ENCODE measurements at places on chromosomes 2 and 18. TPM values are rescaled to one million over a fixed set of nuclear protein-coding genes. Genes with fewer than 3 reads are reported as not detected.

DNA sequence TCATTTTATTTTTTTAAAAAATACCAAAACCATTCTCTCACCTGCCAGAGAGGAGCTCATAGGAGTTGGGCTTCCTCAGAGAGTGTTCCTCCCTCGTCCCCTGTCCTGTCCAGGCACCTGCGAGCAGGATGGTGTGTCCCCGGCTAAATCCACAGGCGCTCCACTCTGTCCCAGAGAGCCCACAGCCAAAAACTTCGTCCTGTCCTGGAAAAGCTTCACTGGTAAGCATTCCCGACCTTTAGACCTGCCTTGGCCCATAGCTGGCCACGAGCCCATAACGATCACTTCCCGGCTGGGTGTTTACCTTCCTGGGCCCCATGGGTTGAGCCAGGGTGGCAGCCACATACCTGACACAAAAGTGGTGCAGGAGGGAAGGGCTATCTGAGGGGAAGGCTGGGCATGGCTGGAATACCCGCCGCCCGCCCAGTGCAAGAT, at the start of gene NGEF:
Gene NGEF (minus strand): TSS at position 230 of the 435 bp plus-strand sequence. CDS start 38,366 bp downstream, outside the sequence.
- no peak for DNase-seq

DNA sequence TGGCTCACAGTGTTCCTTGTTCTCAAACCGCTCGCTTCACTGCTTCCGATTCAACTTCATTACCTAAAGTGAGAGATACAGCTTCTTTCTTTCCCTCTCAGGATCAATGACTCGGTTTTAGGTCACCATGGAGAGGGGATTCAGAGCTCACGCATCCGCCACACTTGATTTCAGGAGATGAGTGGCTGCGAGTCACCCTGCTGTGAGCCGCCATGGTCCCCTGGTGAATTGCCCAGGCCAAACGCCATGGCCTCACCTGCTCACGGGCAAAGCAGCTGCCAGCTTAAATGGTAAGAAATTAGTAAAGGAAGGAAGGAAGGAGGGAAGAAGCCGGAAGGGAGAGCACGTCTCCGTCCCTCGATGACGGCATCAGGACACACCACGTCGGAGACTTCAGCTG, 60.5 kb downstream of the ADNP2 start:
- DNase-seq = no peak

DNA sequence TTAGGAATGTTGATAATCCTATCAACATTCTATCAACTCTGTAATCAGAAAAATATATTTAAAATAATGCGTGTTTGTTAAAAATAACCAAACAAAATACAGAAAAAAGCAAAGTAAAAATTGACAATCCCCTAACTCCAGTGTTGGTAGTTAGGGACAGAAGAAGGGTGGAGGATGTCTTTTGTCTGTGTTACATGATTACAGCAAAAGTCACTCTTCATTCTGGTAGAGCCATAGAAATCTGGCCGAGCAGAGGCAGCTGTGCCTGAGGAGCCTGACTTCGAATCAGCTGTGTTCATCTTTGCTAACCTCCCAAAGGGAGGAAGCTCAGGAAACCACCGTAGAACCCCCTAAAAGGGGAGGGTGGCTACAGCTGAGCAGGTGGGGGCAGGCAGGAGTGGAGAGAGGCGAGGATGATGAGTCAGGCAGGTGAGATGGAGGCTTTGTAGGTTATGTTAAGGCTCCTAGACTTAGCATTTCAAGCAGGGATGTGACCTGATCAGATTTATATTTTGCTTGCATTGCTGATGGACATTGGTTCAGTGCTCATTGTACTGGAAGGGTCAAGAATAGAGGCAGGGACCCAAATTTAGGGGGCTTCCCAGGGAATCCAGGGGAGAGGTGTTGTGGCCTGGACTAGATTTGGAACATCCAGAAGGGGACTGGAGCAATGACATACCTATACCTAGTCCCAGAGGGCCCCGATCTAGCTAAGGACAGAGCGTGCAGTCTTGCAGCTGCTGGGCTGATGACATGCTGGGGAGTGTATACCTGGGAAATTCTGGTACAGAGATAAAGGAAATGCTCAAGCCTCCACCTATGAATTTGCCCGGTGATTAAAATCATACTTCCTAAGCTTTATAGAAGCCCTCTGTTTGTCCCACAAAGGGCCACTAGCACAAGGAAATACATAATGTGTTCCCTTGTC, 95.7 kb downstream of the NEDD4L start:
- DNase-seq = no peak

GRCh38 chr18:55214969-55215368, 255.7 kb upstream of the CCDC68 start:
- no peak for DNase-seq

DNA sequence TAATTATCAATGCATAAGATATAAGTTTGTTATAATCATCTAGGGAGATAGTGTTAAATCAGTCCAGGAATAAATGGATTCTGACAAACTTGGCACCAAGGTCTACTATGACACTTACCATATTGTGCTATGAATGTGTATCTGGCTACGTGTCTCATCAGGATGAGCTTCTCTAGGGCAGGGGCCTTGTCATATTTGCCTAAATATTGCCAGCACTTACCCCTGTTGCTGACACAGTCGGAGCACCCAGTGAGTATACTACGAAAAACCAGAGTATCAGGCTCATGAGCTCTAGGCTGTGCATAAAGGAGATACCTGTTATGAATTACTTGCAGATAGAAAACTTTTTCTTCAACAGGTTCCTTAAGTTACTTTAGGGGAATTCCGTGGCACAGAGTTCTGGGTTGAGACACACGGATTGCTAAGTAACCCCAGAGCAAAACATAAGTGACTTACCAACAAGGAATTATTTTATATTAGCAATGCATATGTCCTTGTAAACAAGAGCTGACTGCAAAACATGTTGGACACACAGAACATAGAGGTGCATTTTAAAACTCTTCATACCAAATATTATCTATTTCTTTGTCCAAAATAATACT, 7.7 kb upstream of the TTC39C start:
- no peak for DNase-seq

GRCh38 chr2:236168110-236169080, at the start of gene GBX2:
TSS of gene GBX2 (minus strand) at chr2:236168386. CDS start at chr2:236167971, 415 bp downstream.
- DNase-seq = no peak

GRCh38 chr18:29087616-29088246, 910.8 kb upstream of the CDH2 start:
- DNase-seq = no peak

- DNase-seq = no peak
Measured at GRCh38 chr2:74735009-74735408, 81.0 kb downstream of the SEMA4F start.

- DNase-seq = no peak
Measured at GRCh38 chr18:36187826-36188721, 777 bp downstream of the MOCOS start.

GRCh38 chr2:241224018-241224850, 35.8 kb downstream of the ANO7 start:
- no peak for DNase-seq

- DNase-seq = no peak
Measured at GRCh38 chr18:59386909-59387686, 28.0 kb upstream of the LMAN1 start.

GRCh38 chr2:231161877-231162329, 36.5 kb upstream of the ARMC9 start:
- peak; percentile 96 for DNase-seq

GRCh38 chr2:178277741-178278197, 83.5 kb downstream of the OSBPL6 start:
- DNase-seq = no peak

Gene OTX1
- total RNA-seq = not detected

Gene PROM2
- total RNA-seq = 5.1 TPM

Gene RIT2
- not detected for total RNA-seq

Gene CFAP53
- total RNA-seq = 0.22 TPM

Gene GKN2
- not detected for total RNA-seq

Gene LINC00305
- not detected for total RNA-seq

Gene ZSWIM2
- not detected for total RNA-seq

Gene MAL
- total RNA-seq = 63.8 TPM
